Stomach (tissue), 19 donors: ENCODE measurements at places on chromosomes 7 and 10. TPM values are rescaled to one million over a fixed set of nuclear protein-coding genes. Genes with fewer than 3 reads are reported as not detected.

DNA sequence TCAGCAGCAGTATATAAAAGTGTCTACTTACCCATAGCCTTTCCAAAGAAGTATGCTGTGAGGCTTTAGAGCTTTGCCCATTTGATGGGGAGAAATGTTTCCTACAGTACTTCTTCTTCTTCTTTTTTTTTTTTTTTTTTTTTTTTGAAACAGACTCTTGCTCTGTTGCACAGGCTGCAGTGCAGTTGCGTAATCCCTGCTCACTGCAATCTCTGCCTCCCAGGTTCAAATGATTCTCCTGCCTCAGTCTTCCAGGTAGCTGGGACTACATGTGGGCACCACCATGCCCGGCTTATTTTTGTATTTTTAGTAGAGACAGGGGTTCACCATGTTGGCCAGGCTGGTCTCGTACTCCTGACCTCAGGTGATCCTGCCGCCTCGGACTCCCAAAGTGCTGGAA lies 101.7 kb upstream of the TMEM26 start:
- no peaks in the 10 kb centered on the region for H3K4me1 ChIP-seq
- DNase-seq: no peak
- no peak overlapping the region for H3K27ac ChIP-seq
- no peaks in the 10 kb centered on the region for H3K36me3 ChIP-seq

DNA sequence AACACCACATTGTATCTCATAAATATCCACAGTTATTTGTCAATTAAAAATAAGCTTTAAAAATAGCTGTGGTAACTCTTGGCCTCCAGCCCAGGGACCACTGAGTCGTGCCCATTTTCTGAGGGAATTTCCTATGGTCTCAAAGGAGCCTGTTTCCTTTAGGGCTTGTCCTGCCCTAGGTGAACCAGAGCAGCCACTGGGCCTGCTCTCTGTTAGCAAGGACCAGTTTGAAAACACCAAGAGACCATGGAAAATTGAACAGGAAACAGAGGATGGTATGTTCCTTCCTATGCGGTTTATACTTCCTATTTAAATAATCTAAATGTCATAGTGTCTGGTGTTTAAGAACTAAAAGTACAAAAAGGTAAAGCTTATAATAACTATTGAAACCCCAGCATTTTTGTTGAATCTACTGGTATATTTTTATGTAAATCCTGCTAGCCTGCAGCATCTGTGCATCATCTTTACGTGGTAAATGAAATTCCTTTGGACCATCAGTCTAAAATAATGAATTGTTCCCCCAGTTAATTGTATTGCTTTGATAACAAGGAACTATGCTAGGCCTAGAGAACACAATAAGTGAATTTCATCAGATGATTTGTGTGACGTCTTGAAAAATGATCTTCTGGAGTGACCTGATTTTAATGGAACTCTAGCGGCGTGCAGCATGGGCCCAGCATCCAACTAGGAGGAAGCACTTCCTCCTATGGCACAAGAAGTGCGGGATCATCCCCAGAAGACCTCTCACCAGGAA lies 333.7 kb downstream of the GFRA1 start:
- DNase-seq: no peak
- H3K4me1 ChIP-seq: no peaks in the 10 kb centered on the region
- H3K27ac ChIP-seq: no peak overlapping the region
- H3K4me3 ChIP-seq: no peak overlapping the region

DNA sequence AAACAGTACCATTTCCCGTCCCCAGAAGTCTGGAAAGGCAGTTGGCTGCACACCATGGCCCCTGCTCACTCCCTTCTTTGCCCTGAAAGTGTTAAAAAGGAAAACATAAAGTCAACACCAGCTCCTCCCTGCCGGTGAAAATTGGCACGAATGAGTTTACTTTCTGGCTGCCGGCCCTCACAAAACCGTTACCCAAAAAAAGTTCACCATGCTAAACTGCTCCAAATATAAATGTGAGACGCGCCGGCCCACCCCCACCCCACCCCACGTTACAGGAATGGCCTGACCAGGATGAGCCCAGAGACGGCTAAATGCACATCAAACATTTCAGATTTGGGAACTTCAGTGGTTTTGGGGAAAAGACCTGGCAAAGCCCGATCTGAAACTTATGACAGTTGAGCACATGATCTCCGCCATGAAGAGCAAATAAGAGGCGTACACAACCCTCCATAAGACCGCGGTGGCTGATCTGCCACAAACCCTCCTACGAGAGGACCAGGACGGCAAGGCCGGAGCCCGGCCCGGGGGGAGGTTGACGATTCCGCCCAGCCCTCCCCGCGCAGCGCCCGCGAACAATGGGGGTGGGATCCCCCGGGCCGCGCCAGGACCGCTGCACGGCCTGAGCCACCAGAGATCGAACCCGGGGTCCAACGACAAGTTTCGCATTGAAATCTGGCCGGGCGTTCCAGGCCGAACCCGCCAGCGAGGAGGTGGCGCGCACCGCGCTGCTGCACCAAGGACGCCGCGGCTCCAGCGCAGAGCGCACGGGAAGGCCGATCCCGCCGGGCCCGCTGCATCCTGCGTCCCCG lies 952 bp downstream of the DIP2C start:
- H3K27me3 ChIP-seq: no peaks in the 10 kb centered on the region
- no peaks in the 10 kb centered on the region for H3K4me1 ChIP-seq
- peak overlapping the region; percentile 83 for H3K4me3 ChIP-seq
- no peaks in the 10 kb centered on the region for H3K36me3 ChIP-seq

- H3K4me3 ChIP-seq: no peak overlapping the region
- H3K4me1 ChIP-seq: no peaks in the 10 kb centered on the region
- no peak for DNase-seq
- H3K36me3 ChIP-seq: no peaks in the 10 kb centered on the region
- no peak overlapping the region for H3K27ac ChIP-seq
- no peaks in the 10 kb centered on the region for H3K27me3 ChIP-seq
These were observed 33.9 kb downstream of the VWDE start for GRCh38 chr7:12369756-12370155.

- no peaks in the 10 kb centered on the region for H3K27me3 ChIP-seq
- no peak for DNase-seq
- H3K4me3 ChIP-seq: no peak overlapping the region
- no peaks in the 10 kb centered on the region for H3K4me1 ChIP-seq
These were observed 341.7 kb downstream of the PARD3 start for GRCh38 chr10:34473174-34474008.

DNA sequence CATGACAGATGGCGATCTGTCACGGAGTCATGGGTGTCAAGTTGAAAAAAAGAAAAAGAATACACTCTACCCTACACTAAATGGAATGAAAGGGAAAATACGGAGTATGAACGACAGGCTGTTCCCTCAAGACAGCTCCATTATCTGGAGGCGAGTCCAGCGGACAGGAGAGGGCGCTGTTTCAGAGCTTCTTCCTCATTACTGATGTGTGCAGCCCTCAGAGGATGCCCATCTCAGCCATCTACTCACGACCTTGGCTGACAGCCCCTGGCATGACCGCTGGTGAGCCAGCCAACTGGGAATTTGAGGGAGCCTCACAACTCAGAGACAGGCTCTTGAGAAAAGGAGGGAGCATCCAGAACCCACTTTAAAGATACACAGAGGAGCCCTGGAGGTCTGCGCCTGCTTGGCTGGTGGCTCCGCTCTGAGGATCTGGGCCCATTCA lies 49.6 kb upstream of the SMNDC1 start:
- no peaks in the 10 kb centered on the region for H3K36me3 ChIP-seq
- no peak overlapping the region for H3K4me3 ChIP-seq
- H3K4me1 ChIP-seq: peaks cover 16% of the 10 kb centered on the region
- H3K27ac ChIP-seq: no peak overlapping the region
- DNase-seq: peak; percentile 86
- H3K27me3 ChIP-seq: no peaks in the 10 kb centered on the region

GRCh38 chr7:131336956-131337355 lies 9.3 kb downstream of the MKLN1 start:
- no peak overlapping the region for H3K27ac ChIP-seq
- H3K4me3 ChIP-seq: no peak overlapping the region

DNA sequence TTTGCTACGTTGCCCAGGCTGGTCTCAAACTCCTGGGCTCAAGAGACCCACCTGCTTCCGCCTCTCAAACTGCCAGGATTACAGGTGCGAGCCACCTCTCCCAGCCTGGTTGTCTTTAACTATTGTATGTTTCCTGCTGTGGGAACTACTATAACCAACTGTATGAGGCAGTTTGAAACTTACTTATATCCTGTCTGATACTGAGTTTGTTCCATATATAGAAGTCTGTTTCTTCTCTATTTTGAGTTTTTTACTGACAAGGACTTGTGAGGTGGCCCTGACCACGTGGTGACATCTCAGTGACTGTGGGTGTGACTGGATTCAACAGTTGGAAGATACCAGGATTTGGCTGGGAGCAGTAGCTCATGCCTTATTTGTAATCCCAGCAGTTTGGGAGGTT lies 14.2 kb downstream of the FBH1 start:
- H3K27ac ChIP-seq: no peak overlapping the region
- no peaks in the 10 kb centered on the region for H3K4me1 ChIP-seq
- H3K36me3 ChIP-seq: peaks cover 7% of the 10 kb centered on the region
- DNase-seq: no peak
- H3K27me3 ChIP-seq: no peaks in the 10 kb centered on the region
- no peak overlapping the region for H3K4me3 ChIP-seq

DNA sequence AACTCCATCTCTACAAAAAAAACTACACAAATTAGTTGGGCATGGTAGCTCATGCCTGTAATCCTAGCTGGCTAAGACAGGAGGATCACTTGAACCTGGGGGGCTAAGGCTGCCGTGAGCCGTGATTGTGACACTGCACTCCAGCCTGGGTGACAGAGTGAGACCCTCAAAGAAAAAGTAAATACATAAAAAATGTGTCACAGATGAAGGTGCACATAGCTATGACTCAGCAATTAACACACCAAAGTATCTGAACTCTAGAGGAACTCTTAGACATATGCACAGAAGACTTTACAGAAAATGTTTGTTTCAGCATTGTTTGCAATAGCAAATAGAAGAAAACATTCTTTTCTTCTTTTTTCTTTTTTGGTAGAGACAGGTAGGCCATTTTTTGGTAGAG lies 8.3 kb downstream of the C10orf62 start:
- H3K4me1 ChIP-seq: peaks cover 19% of the 10 kb centered on the region
- no peaks in the 10 kb centered on the region for H3K27me3 ChIP-seq
- no peaks in the 10 kb centered on the region for H3K36me3 ChIP-seq

DNA sequence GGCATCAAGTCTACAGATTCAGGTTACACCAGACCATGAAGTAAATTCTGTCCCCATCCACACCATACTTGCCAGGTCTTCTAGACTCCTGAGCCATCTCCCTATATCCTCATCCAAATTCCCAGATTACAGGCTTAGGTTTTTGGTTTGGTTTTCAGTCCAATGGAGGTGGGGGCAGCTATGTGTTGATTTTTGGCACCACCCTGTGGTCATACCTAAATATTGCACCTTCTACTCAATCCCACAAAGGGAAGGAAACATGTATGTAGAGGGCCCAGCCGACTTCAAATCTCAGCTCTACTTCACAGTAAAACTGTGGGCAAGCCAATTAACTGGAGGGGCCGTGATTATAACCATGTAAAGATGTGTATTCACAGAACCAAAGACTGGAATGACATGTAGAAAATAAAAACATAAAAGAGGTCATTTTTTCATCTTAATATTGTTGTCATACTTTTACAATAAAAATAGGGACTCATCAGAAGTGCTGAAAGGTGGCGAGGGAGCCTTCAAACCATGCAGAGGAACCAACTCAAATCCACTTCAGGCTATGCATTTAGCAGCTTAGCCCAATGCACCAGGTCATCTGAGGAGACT lies 19.8 kb downstream of the ERCC6 start:
- no peak for DNase-seq
- no peaks in the 10 kb centered on the region for H3K27me3 ChIP-seq
- H3K4me1 ChIP-seq: no peaks in the 10 kb centered on the region
- no peak overlapping the region for H3K4me3 ChIP-seq
- H3K36me3 ChIP-seq: peaks cover 64% of the 10 kb centered on the region

DNA sequence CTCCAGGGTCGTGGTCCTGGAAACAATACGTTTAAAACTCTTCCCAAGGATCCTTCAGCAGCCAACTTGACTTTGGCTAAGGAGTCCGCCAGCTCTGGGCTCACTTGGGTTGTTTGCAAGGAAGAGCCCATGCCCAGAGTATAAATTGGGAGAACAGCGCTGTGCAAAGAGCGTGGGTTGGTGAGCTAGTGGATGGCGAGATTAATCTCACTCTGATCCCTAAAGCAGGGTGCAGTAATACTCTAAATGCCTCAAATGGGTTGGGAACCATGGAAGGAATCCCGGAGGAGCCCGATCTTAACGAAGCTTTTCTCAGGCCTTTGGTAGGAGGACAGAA lies 495 bp upstream of the SDHAF3 start:
- DNase-seq: no peak
- H3K27ac ChIP-seq: peak overlapping the region; percentile 90
- no peaks in the 10 kb centered on the region for H3K4me1 ChIP-seq
- H3K27me3 ChIP-seq: no peaks in the 10 kb centered on the region
- no peaks in the 10 kb centered on the region for H3K36me3 ChIP-seq

- H3K4me3 ChIP-seq: no peak overlapping the region
- peak; percentile 7 for DNase-seq
These were observed 19.3 kb downstream of the VIPR2 start for GRCh38 chr7:159125104-159125954.

GRCh38 chr10:13788711-13789447 lies 202.1 kb downstream of the PRPF18 start:
- H3K4me3 ChIP-seq: no peak overlapping the region
- DNase-seq: peak; percentile 29
- no peaks in the 10 kb centered on the region for H3K27me3 ChIP-seq
- H3K27ac ChIP-seq: peak overlapping the region; percentile 76
- no peaks in the 10 kb centered on the region for H3K36me3 ChIP-seq
- peaks cover 20% of the 10 kb centered on the region for H3K4me1 ChIP-seq

- H3K27ac ChIP-seq: no peak overlapping the region
- H3K4me1 ChIP-seq: peaks cover 29% of the 10 kb centered on the region
- DNase-seq: no peak
- H3K4me3 ChIP-seq: no peak overlapping the region
- H3K36me3 ChIP-seq: peaks cover 14% of the 10 kb centered on the region
These were observed 17.0 kb downstream of the CHST12 start for GRCh38 chr7:2420216-2420933.

GRCh38 chr10:132951926-132952325 lies 9.6 kb upstream of the CFAP46 start:
- DNase-seq: no peak
- peaks cover 14% of the 10 kb centered on the region for H3K27me3 ChIP-seq
- no peak overlapping the region for H3K4me3 ChIP-seq
- no peak overlapping the region for H3K27ac ChIP-seq
- H3K36me3 ChIP-seq: no peaks in the 10 kb centered on the region
- H3K4me1 ChIP-seq: no peaks in the 10 kb centered on the region

The TSPAN12 gene
- total RNA-seq: 26.6 TPM

The STRIP2 gene
- not detected for total RNA-seq

The ARMS2 gene
- total RNA-seq: not detected

The SMO gene
- total RNA-seq: 18.5 TPM

The CDK5 gene
- 0.87 TPM for total RNA-seq

The FAM25C gene
- not detected for total RNA-seq

The SAMD8 gene
- 29.5 TPM for total RNA-seq

The FOXP2 gene
- total RNA-seq: 51.6 TPM

The PROSER2 gene
- 3.9 TPM for total RNA-seq

The COL1A2 gene
- total RNA-seq: 3,975 TPM

The NOS3 gene
- total RNA-seq: 8.7 TPM

The ALOX5 gene
- total RNA-seq: 39.6 TPM

The HUS1 gene
- total RNA-seq: 21.1 TPM

The TBC1D12 gene
- 163 TPM for total RNA-seq
